ENCODE measurements at places on chromosomes 2 and 18. TPM values are rescaled to one million over a fixed set of nuclear protein-coding genes. Genes with fewer than 3 reads are reported as not detected.
A peak's percentile ranks its signal among the peaks of the same experiment; 100 is the strongest.

GRCh38 chr2:160613466-160614153 lies 120.0 kb upstream of the RBMS1 start:
- DNase-seq, result peak; percentile 54

Gene GALNT3
- total RNA-seq, result 22.9 TPM

- DNase-seq, result no peak
Observed at GRCh38 chr2:232310121-232310520, 68.4 kb upstream of the ALPP start.

DNA sequence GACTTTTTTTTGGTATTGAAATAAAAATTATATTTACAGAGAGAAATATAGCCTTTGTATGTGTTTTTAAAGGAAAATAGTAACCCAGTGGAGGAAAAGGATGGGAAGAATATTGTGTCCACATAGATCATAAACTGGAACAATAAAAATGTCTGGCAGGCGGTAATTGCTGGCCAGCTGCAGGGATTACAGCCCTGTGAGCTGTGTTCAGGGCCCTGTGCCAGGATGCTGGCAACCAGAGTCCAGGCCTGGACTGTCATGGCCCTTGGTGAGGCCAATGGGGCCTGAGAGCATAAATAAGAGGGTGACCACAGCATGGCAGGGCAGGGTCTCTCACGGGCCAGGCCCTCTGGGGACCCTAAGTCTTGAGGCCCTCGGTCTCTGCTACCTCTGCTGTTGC lies 171.2 kb downstream of the ACOXL start:
- DNase-seq, result no peak

Gene DNAH7
- total RNA-seq, result 2.1 TPM

- no peak for DNase-seq
Observed at GRCh38 chr2:120262761-120263428, 10.2 kb downstream of the RALB start.

Gene ANKAR
- 3.3 TPM for total RNA-seq

DNA sequence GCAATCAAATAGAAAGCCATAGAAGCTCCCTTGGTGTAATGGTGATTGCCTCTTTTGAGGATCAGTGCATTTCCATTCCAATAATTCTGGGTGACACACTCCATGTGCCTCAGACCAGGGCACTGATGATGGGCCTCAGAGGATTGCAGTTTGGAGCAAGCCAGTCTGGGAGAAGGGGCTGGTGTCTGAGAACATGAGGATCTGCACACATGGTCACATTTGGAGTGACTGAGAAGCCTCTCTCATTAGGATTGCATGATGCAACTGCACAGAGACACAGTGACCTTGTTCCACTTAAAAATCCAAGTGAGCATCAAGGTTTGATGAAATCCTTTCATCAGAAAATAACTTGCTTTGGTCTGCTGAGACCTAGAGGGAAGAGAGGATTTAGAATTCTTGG lies 216.4 kb downstream of the ANKRD30B start:
- no peak for DNase-seq

Gene TUBA3E
- total RNA-seq, result not detected

DNA sequence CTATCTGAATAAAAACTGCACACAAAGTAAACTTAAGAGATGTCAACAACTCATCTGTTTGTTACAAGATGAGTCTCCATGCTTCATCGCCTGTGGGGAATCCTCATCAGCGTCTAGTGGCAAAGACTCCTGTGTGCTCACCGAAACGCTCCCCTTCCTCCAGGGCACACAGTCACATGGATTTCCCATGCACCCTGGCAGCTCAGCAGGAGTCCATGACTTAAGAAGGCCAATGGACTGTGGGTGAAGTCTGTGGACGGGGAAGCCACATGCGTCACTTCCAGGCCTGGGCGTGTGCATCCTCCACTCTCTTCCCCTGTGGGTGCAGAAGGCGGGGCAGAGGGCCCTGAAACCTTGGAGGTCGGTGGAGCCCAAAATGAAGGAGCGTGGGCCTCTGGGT lies 41.1 kb downstream of the ID2 start:
- DNase-seq, result no peak

DNA sequence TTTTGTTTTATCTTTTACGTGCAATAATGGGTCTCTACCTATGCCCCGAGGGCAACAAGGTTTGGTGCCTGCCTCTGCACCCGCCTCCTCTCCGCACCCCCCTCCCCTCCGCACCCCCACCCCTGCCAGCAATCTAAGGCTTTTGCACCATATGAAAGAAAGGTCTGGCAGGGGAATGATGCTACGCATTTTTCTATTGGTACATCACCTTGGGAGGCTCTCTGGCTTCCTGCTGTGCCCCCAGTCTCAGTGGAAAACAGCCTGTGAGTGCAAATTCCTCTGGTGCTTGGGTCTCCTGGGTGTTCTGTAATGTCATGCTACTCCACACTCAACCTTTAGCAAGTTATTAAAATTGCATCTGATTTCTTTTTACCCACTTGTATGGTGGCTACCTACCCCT lies 161.3 kb upstream of the SMAD7 start:
- DNase-seq, result no peak

GRCh38 chr2:169767243-169767888 lies 31.3 kb upstream of the SSB start:
- DNase-seq, result no peak

DNA sequence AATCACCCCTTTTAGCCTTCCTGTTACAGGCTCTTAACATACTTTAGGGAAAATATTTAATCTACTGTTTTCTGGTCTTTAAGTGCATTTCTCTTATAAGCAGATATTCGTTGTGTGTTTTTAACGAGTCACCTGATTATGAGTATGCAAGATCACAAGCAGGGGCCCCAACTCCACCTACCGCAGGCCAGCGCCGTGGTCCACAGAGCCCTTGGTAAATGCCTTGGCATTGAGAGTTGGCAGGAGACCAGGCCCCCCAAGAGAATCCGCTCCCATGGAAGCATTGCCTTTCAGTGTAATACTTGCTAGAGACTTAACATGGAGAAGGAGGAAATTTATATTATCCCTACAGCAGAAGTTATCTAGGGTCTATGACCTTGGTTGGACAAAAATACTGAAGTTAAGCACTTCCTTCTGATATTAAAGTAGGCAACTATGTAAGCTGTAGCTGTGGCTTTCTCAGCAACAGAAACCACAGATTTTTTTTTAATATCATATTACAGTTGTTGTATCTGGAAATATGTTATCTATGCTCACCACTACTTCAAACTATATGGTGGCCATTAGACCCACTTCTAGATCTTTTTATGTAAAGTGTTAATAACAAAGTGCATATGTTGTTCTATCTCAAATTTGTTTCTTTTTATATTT lies 241.8 kb upstream of the MGAT5 start:
- no peak for DNase-seq

GRCh38 chr2:66827851-66828250 lies 392.9 kb downstream of the MEIS1 start:
- no peak for DNase-seq

GRCh38 chr2:178072383-178073301 lies at the start of gene PDE11A:
TSS of gene PDE11A (minus strand) at chr2:178072777. CDS start at chr2:178072437, 340 bp downstream.
- DNase-seq, result peak; percentile 69

Gene RNASEH1
- 43.0 TPM for total RNA-seq

Gene DNER
- total RNA-seq, result 5.5 TPM

Gene PSMA8
- not detected for total RNA-seq

GRCh38 chr2:113078350-113078839 lies 10.6 kb downstream of the IL1F10 start:
- peak; percentile 67 for DNase-seq

- DNase-seq, result no peak
Observed at GRCh38 chr18:49814147-49814499, 790 bp upstream of the ACAA2 start.

DNA sequence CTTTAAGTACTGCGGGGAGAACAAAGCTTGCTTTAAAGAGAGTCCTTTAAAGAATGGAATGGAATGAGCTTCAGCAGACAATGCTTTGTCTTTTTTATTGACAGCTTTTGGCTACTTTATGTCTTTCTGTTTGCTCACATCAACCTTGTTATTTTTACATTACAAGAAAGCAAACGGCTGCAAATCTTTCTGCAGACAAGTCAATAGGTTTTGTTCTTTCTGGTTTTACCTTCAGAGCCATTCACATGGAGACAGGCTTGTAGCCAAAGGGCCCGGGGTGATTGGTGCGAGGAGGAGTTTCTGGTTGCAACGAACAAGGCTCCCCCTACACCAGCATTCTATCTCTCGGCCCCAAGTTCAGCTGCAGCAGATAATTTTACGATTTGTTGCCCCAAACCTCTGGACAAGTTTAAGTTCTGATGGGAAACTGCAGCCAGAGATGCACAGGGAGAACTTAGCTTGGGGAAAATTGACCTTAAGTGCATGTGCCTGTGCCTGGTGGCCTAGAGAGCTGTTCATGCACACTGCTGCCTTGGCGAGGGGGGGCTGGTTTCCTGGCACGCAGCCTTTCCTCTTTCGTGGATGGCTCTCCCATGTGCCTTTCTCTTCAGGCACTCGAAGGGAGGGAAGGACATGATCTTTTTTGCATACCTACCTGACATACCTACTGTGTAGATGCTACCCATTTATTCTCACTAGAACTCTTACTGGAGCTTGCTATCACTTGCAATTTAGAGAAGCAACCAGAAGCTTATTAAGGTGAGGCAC lies 543.2 kb downstream of the DCDC2C start:
- DNase-seq, result no peak

Gene CGREF1
- 2.5 TPM for total RNA-seq

- no peak for DNase-seq
Observed at GRCh38 chr18:62690236-62690815, 25.0 kb upstream of the PHLPP1 start.

DNA sequence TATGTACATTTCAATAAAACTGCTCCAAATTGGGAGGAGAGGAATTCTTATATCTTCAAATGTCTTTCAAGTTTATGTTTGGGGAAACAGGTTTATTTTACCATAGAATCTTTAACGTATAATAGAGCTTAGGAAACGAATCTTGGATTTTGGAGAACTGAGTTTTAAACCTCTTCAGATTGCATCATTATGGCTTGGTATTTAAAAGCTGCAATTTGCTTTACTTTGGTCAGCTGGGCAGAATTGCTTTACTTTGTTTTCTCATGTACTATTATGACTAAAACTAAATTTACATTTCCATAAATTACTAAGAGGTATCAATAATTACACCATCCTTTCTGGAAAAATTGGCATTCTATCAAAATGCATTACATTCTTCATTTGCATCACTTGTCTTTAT lies 54.6 kb downstream of the BAZ2B start:
- no peak for DNase-seq
